ENCODE measurements at places on chromosomes 5 and 9.

GRCh38 chr5:129718471-129719090 is 29.3 kb upstream of the MINAR2 start:
- ATAC-seq, result no peak

DNA sequence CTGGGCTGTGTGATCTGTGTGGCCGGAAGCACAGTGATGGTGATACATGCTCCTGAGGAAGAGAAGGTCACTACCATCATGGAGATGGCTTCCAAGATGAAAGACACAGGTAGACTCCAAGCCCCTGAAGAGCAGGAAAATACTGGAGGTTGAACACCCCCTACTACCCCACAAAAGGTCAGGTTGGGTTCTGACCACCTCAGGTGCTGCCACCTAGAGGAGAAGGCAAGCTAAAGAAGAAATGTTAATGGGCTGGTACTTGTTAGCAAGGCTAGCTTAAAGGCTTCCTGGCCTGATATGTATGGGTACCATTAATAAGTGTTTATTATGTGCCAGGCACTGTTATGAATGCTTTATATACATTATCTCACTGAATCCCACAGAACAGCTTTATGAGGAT is 11.7 kb downstream of the NIPAL4 start:
- no peak for ATAC-seq

GRCh38 chr5:174371600-174372094 is 326.1 kb downstream of the NSG2 start:
- no peak for ATAC-seq

DNA sequence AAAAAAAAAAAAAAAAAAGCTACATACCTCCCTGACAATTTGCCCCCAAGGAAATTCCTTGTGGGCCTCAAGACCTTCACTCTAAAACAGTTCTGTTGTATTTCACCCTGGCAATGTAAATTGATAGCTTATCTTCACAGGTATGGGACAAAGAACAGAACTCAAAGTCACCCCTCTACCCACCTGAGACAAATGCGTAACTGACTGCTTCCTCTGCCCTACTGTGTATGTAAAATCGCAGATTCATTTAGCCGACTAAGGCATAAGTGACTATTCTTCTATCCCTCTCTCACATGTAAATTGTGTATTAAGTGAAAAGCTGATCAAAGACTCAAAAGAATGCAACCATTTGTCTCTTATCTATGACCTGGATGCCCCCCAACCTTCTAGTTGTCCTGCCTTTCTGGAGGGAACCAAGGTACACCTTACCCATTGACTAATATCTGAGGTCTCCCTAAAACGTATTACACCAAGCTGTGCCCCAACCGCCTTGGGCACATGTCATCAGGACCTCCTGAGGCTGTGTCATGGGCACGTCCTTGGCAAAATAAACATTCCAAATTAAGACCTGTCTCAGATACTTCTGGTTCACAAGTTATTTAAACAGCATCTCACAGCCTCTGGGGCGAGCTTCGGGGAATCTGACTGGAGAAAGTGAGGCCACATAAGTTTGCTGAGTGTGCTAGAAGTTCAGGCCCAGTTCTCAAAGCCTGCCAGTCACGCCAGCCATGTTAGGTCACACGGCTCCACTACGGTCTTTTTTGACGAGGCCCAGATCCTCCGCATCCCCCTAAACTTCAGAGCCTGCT is 954 bp downstream of the TBCA start:
- ATAC-seq, result no peak

DNA sequence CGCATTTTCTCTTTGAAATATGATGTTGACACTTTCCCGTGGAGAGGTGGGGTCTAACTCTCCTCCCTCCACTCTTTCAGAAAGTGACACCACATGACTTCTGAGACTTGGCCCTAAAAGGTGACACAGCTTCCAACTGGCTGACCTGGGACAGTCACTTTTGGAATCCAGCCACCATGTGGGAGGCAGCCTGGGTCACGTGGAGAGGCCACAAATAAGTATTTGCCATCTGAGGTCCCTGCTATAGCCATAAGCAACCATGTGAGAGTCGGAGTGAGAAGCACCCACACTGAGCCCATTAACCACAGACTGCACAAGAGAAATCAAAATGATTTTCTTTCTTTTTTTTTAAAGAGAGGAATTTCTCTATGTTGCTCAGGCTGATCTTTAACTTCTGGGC is 4.1 kb upstream of the PHYKPL start:
- no peak for ATAC-seq

GRCh38 chr5:44332285-44332971 is 56.8 kb downstream of the FGF10 start:
- ATAC-seq, result peak; percentile 49

GRCh38 chr5:67677422-67677970 is 480.9 kb upstream of the CD180 start:
- no peak for ATAC-seq

- no peak for ATAC-seq
These were observed 20.4 kb upstream of the ARSI start for GRCh38 chr5:150323092-150323491.

GRCh38 chr9:75186767-75187380 is 98.6 kb downstream of the OSTF1 start:
- ATAC-seq, result no peak

DNA sequence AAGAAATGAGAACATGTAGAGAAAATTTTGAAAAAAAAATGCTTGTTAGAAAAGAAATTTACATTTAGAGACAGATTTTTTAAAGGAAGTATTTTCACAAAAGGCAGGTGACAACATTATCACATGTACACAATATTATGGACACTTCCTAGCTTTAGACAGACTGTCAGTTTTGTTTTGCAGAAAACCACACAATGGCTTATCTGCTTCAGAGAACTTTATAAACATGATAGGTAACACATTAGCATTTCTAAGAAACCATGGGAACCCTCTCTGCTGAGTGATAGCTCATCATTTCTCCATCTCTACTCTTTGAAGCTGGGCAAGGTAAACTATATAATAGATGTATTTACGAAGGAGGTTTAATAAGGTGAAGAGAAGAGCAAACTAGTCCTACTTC is 25.6 kb downstream of the POU5F2 start:
- no peak for ATAC-seq

DNA sequence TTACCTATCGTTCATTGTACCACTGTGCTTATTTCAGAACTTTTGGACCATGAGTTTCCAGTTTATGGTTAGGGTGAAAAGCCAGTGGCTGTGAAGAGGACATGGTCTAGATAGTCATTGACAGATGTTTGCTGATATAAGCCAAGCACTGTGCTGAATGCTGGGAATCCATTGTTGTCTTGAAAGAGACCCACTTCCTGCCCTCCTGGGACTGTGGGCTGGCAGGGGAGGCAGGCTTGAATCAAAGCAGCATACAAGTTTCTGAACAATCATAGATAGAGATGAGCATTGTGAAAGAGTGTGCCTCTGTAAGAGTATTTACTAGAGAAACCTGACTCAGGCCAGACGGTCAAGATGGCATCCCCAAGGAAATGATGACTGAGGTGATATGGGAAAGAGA is 73.4 kb downstream of the NMUR2 start:
- no peak for ATAC-seq

- no peak for ATAC-seq
These were observed 29.8 kb downstream of the PROP1 start for GRCh38 chr5:177966009-177966838.

DNA sequence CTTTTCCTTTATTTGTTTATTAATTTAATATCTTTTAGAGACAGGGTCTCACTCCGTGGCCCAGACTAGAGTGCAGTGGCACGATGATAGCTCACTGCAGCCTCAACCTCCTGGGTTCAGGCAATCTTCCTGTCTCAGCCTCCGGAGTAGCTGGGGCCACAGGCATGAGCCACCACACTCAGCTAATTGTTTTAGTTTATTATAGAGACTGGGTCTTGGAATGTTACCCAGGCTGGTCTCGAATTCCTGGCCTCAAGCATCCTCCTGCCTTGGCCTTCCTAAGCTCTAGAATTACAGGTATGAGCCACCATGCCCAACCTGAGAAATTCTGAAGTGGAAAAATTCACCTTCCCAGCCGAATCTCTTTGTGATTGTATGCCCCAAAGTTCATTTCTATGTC is 139.4 kb upstream of the SLC12A2 start:
- ATAC-seq, result no peak
